ENCODE measurements at places on chromosomes 5 and 9.
A peak's percentile ranks its signal among the peaks of the same experiment; 100 is the strongest.

DNA sequence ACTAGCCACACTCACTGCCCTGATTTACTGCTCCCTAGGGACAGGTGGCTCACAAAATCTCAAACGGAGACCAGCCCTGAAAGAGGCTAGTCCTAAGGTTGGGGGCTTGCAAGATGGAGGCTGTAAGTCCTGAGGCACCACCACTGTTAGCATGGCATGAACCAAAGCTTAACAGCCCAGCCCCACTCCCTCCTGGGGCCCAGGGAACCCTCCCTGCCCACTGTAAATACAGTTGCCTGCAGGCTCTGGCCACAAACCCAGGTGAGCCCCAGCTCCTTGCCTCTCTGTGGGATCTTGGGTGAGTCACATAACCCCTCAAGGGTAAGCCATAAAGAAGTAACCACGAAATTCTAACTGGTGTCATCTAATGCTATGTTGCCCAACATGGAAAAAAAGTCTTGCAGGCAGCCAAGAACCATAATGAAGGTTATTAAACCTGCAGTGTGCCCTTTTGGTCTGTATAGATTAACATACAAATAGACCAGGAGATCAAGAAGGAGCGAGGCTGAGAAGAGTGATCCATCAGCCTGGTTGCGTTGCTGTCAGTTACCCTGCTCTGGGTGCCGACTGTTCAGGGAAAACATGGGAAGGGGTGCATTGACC, 1.7 kb upstream of the POMT1 start:
- DNase-seq = peak; percentile 38

GRCh38 chr5:89473196-89473595, 590.2 kb upstream of the MEF2C start:
- DNase-seq = no peak

DNA sequence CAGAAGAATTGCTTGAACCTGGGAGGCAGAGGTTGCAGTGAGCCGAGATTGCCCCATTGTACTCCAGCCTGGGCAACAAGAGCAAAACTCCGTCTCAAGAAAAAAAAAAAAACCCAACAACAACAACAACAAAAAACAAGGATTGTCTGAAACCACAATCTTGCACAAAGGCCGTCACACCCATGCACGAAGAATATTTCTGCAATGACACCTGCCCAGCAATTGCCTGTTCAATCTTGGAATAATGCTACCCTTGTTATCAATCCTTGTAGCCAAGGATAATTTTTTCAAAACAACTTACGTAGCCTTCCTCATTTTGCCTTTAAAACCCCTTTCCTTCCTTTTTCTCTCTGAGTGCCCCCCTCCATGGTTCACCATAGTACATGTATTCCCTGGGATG, 3.7 kb upstream of the CLTB start:
- no peak for DNase-seq

DNA sequence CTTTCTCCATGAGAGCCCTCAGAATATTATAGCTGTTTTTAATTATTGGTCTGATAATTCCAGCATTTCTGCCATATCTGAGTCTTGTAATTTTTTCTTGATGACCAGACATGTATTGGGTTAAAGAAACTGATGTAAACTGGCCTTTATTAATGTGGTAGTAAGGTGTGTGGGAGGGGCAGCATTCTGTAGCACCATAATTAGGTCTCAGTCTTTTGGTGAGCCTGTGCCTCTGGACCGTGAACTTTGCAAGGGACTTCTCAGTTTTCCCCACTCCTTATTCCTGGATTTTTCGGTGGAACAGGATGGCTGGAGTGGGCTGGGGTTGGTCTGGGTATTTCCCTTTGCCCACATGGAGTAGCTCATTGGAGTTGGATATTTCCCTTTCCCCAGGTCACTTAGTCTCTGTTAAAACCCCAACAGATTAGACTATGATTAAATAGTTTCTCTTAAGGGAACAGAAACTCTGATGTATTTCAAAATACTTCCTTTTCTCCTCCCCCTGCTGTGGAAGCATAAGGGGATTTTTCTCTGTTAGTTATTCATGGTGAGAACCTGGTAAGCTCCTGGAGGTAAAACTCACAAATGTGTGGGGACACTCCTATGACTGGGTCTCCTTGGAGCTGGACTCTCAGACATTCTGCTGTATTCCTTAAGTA, 52.4 kb downstream of the FSD1L start:
- no peak for DNase-seq

- no peak for DNase-seq
Observed at GRCh38 chr5:40479939-40480338, 199.8 kb upstream of the PTGER4 start.

DNA sequence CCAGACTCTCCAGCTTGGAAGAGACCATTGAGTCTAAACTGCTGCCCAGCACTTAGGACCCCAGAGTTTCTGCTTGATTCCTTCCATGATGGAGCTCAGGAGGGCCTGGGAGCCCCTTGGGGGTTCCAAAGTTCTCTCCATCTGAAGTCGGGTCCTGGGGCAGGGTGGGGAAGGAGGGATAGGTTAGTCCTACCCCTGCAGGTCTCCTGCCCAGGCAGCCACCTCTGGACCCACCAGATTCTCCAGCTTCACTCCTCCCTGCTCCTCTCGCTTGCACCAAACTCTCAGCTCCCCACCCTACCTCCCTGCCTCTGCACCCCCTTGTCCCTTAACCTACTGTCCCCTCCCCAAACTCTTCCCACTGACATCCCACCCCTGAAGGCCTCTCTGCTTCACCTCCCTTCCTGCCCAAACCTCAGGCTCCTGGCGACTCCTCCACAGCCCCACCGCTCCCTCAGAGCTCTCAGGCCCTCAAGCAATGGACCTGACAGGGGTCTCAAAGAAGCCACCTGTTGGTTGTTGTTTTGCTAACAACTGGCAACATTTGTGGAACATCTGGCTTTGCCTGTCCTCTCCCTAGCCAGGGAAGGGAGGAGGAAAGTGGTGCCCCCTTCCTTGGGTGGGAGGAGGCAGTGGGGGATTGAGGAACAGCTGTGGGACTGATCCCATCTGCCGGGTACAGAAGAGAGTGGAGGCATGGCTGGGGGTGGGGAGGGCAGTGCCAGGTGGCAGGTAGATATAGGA, 137.5 kb downstream of the RGS3 start:
- no peak for DNase-seq

GRCh38 chr9:121663591-121663990, 12.2 kb downstream of the DAB2IP start:
- DNase-seq = no peak

DNA sequence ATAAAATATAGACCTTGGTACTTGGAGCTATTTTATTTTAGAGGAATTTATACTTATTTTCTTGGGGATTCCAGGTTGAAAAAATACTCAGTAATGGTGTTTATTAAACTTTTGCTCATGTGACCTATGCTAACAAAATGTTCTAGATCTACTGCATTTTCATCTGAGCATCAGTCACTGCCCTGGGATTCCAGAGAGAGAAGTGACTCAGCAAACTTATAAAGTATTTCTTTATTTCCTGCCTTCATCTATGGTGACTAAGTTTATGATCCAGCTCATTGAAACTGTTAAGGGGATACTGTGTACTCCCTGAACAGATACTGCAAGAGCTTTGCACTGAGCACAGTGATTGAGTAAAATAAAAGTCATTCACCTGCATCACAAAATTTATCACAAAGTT, 298.5 kb upstream of the CDH18 start:
- no peak for DNase-seq

GRCh38 chr5:135393229-135393628, 5.8 kb downstream of the MACROH2A1 start:
- no peak for DNase-seq

DNA sequence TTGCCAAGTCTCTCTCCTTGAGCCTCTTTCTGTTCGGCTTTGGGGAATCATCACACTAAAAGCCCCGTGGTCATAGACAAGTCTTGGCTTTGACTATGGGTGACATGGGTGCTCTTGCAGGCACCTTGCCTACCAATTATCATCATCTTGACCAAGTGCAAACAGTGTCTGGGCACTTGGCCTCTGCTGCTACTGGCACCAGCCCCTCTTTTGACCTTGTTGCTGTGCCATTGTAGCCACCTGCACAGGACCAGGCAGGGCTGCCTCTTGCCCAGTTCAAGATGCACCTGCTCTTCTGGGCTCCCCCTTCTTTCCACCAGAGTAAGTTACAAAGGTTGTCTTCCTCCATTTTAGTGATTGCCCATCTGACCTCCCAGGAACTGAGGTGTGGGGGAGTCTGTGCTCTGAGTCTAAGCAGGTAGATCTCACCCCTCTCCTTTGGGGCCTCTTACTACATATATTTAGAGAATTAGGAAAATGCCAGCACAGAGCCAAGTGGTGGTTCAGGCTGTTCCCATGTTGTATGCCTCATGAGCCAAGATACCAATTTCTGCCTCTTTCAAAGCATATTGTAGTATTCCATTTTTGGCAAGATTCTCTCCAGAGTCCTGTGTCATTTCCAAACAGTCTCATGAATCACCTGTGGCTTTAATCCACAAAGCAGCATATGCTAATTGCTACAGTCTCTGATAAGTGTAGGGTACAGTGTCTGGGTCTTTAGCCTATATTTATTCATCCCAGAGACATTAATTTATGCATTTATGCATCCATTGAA, 142.9 kb upstream of the DAP start:
- DNase-seq = no peak

GRCh38 chr9:135667463-135668001, 4.4 kb downstream of the LCN9 start:
- no peak for DNase-seq

DNA sequence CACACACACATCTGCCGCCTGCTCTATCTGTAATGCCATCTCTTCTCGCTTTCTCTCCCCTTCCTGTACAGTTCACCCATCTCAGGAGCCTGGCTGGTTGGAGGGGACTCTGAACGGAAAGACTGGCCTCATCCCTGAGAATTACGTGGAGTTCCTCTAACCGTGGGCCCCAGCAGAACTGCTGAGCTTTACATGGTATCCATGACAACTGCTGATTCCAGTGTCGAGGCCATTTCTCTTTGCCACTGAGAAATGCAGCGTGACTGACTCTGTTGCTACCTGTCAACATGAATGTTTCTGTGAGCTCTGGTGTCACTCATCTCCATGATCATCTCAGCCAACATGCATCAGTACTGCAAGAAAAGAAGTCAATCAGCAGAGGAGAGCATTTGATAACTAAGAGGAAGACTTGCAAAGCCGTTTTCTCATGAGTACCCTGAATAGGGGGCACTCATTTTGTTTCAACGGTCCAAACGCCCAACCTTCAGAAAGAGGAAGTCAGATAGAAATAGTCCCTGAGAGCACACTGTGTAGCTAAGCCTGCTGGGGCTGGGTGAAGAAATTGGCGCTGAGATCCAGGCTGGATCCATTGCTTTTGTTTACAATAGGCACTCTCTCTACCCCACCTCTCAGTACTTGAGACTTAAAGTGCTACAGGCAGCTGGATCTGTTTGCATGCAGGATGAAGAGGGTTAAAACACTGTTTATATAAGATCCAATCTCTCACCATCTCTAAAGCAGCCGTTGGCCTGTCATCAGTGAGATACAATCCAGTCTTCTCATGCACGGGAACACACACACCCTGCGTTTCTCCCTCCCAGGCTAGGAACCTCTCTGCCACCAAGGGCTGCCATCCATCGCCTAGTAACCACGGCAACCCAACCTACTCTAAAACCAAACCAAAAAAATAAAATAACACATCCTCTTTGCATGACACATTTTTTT, 180.9 kb downstream of the NR3C1 start:
- DNase-seq = no peak

DNA sequence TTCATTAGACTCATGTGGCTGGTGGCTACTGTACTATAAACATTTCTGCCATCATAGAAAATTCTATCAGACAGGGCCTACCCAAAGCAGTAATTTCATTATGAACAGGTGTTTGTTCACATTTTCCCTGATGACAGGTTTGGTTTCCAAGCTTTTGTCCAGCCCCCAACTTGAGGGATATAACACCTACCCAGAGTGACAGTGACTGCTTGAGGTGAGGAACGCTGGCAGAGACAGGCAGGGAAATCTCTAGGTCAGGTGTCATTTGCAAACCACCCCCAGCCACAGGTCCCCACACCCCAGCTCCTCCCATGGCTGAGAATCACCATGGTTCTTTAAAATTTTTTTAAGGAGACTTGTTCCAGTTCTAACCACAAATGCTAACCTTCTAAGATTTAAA, 25.5 kb downstream of the GOLM1 start:
- no peak for DNase-seq

DNA sequence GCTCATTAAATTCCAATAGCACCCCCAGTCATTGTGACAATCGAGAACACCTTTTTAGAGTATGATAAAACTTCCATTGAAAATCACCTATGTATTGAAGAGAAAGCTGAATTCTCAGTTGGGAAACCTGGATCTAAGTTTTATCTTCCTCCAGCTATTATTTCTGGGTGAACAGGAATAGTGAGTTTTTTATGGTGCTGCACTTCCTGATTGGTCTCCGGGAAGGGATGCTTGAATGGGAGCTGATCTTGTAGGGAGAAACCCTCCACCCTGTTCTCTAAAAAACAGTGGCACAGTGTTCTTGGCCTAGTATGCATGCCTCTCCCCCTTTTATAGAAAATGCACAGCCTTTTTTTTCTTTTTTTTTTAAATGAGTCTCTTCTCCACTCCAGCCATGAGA, 112.2 kb downstream of the ACTBL2 start:
- no peak for DNase-seq

DNA sequence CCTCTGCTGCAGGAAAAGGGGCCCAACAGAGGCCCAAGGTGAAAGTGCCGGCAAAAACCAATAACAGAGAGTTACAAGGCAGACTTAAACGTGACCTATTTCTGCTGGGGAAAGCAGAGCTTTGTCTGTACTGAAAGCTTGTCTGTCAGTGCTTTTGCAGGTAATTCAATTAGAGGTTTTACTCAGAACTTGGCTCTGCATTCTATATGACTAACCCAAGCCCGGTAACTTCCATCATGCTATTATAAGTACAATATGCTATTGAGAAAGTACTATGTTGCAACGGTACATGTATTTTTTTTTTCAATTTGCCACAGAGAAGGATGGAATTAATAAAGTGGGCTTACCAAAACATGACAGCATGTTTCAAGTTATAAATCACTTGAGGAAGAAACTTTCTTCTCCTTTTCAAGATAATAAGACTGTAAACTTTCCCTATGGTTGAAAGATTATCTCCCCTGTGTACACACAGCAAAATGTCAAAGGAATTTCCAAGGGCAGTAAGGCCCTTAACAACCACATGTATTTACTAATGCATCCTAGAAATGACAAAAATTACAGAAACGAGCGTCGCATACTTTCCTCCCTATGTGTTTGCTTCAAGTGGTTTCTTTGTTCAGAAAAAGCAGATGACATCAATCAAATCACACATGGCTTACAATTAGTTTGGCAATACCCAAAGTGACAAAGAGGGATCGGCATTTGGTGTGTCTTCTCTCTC, 282.4 kb downstream of the EFNA5 start:
- no peak for DNase-seq

- no peak for DNase-seq
Observed at GRCh38 chr5:161707382-161707781, 21.9 kb downstream of the GABRA6 start.

DNA sequence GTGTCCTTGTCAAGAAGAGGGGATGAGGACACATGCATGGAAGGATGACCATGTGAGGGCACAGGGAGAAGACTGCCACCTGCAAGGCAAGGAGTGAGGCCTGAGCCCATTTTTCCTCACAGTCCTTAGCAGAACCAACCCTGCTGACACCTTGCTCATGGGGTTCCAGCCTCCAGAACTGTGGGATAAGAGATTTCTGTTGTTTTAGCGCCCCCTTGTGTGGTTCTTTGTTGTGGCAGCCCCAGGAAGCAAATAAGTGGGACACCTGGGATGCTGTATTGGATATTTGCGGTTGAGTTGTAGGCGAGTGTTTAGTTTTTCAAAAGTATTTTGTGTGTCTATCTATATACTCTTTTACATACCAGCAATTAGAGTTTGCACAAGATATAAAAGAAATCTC, 206.4 kb downstream of the NXNL2 start:
- no peak for DNase-seq
